ENCODE measurements at places on chromosomes 7 and 10.

- peak; percentile 59 for DNase-seq
These were observed 11.8 kb downstream of the EPHA1 start for GRCh38 chr7:143396625-143397556.

DNA sequence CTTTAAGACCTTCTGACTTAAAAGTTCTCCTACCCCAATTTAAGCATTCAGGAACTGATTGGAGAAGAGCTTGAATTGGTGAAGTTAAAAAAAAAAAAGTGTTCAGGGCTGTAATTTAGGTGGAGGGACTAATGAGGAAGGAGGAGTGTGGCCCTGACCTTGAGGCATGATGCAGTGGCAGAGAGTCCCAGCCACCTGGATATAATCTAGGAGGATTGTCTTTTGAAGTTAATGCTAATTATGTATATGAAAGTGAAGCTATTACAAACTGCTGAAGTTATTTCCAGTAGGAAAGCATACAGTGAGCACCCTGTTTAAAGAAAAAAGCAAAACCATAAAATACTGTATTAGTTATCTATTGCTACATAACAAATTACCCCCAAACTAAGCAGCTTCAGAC lies 31.5 kb downstream of the ADD3 start:
- DNase-seq: no peak

DNA sequence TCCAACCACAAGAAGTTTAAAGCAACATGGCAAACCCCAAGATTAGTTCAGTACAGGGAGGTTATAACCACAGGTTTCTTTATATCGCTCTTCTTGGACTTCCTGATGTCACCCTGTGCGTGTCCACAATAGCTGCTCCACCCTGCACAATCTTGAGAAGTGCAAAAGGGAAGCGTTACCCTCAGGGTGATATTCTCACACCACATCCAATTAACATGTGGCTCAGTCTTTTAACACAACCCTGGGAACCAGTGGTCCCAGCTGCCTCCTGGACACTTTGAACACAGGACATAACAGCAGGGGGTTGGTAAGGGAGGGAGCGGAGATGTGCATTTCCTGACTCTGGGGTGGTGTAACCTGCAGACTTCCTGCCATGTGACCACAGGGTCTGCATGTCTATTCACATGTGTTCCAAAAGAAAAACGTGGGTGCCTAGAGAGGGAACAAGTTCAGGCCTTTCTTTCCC lies 64.6 kb downstream of the GSAP start:
- DNase-seq: no peak

DNA sequence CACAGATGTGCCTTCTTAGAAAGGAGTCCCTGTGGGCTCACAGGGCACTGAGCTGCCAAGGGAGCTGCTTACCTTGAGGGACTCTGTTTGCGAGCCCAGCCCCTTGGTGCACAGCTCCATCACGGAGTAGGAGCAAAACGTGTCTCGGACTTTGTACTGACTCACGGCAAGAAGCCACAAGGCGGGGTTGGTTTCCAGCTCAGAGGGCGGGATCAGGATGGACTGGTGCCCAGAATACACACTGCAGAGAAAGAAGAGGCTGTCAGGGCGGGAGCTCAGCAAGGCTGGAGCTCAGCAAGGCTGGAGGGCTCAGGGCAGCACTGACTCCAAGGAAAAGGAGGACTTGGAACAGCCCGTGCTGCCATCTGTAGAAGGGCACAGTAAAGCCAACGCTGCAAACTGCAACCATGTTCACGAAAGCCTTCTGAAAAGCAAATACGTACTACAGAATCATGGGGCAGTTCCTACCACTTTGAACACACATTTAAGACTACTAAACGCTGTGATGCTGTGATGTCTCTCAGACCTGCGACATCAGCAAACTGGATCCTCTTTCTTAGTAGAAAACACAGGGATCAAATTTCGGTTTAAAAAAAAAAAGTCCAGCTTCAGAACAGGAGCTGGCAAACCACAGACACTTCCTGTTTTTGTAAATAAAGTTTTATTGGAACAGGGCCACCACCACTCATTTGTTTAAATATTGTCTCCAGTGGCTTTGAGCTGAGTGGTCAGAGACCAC lies 194.3 kb downstream of the ZMYND11 start:
- peak; percentile 96 for DNase-seq

GRCh38 chr7:85483177-85483576 lies 296.3 kb upstream of the SEMA3D start:
- peak; percentile 85 for DNase-seq

- no peak for DNase-seq
These were observed 109.3 kb downstream of the SORBS1 start for GRCh38 chr10:95451568-95452524.

DNA sequence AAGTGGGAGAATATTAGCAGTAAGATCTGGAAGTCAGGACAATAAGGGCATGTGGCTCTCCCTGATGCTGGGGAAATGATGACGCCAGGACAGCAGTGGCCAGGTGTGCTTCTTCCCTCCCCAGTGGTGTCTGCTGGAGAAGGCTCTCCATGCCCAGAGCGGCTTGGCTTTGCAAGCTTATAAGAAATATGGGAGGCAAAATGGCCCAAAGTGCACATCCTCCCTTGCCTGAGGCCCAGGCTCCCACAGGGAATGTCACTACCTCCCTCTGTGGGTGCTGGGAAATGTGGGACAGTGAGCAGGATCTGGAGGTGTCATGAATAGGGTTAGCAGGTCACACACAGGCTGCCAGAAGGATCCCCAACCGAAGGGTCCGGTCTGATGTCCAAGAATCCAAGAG lies 17.1 kb upstream of the ZNF488 start:
- no peak for DNase-seq

DNA sequence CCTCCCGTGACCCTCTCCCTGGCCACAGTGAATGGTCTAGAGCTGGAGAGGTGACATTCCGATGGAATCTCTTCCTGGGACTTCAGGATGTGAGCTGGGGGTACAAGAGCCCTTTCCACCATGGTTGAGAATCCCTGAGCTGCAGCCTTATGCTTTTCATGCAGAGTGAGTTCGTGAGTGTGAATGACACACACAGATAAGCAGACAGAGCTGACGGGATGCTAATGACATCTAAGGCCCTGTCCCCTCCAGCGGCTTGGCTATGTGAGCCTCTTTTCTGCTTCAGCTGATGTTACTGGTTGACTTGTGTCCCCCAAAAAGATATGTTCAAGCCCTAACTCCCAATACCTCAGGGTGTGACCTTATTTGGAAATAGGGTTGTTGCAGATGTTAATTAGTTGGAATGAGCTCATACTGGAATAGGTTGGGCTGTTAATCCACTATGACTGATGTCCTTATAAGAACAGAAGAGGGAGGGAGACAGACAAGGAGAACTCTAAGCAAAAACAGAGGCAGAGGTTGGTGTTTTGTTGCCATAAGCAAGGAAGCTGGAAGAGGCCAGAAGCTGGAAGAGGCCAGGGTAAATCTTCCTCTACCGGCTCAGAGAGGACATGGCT lies 111.1 kb upstream of the AFAP1L2 start:
- DNase-seq: no peak

DNA sequence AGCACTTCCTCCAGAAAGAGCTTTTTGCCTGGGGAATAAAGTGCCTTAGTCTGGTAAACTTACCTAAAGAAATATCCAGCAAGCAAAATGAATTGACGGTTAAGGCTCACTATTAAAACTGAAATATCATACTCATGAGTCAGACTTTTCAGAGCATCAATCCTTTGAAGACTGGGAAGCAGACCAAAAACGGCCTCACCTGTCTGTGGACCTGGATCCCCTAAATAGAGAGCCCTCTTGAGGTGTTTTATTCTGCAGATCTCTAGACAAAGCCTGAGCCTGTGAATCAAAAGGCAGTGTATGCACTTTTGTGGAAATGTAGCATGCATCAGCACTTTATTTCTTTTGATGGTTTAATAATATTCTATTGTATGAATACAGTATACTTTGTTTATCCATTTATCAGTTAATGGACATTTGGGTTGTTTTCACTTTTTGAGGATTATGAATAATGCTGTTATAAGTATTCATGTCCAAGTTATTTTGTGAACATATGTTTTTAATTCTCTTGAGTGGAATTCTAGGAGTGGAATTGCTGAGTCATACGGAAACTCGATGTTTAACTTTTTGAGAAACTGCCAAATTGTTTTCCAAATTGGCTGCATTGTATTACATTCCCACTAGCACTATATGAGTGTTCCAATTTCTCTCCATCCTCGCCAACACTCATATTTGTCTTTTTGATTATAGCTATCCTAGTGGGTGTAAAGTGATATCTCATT lies 449.0 kb upstream of the IGFBP3 start:
- peak; percentile 93 for DNase-seq

DNA sequence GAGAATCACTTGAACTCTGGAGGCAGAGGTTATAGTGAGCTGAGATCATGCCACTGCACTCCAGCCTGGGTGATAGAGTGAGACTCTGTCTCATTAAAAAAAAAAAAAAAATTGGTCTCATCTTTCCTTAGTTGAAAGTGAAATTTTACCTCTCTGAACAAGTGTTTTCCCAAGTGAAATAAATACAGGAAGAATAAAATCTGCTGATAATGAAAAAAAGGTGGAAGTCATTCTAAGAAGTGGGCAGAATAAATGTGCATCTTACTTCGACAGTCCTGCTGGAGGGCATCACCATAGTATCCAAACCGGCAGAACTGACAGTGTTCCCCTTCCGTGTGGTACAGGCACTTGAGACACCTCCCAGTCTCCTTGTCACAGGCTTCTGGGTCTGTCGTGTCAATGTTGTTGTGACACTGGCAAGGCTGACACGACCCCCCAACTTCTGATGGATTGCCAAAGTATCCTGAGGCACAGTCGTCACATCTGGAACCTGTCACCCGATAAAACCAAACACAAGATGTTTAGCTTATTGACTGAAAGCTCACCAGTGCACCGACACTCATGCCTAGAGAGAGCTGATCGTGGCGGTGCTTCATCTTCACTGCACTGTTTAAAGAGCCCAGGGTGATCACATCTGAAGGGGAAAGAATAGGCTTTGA lies 49.6 kb downstream of the LAMB1 start:
- DNase-seq: no peak

DNA sequence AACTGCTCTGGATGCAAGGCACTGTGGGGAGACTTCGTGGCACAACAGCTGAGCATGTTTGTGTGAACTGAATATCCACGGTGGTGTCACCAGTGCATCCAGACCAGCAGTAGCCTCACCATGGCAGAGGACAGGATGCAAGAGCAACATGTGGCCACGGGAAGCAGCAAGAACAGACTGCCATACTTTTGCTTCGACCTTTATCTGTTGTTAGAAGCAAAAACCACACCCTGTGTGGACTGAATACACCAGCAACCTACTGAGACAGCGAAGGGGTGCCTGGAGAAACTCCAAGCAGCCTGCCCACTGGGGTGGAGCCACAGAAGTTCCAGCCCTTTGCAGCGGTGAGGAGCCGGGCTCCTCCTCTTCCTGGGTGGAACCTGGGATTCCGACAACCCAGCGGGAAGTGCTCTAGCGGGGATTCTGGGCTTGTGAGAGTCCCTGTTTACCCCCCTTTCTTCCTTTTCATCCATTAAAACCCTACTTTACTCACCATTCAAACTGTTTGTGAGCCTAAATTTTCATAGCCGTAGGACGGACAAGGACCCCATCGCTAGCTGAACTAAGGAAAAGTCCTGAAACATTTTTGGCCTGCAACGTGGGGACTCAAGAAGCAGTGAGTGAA lies 584.9 kb downstream of the GRM8 start:
- no peak for DNase-seq

DNA sequence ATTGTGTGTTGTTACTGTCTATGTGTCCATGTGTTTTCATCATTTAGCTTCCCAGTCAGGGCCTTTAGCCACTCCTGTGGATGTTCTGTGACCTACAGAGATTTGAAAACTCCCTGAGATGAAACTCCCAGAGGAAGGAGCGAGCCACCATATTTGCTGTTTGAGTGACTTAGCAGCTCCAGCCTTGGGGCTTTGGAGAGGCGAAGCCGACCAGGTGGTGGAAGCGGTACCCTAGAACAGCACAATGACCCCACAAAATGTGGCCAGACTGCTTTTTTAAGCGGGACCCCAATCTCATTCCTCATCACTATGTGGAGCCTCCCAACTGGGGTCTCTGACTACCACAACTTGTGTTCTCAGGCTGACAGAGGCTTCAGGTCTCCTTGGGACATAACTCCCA lies 323.9 kb upstream of the KCND2 start:
- DNase-seq: no peak

DNA sequence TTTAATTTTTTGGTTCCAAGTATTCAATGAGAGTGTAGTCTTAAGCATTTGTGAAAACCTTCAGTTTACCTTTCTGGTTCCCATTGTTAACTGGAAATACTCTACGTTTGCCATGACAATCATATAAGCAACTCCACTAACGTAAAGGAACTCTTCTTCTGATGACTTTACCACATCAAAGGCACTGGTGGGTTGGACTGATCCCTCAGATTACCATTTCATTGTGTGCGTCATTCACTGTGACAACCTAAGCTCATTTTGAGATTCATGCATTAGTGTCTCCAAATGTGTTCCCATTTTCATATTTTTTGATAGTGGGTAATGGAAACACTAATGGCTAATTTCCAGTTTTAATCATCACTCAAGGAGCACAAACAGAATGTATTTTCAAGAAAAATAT lies 119.9 kb upstream of the COL1A2 start:
- no peak for DNase-seq

- no peak for DNase-seq
These were observed 312.8 kb upstream of the NFE2L3 start for GRCh38 chr7:25839084-25839769.

- no peak for DNase-seq
These were observed 93.0 kb upstream of the RSU1 start for GRCh38 chr10:16909961-16910792.

DNA sequence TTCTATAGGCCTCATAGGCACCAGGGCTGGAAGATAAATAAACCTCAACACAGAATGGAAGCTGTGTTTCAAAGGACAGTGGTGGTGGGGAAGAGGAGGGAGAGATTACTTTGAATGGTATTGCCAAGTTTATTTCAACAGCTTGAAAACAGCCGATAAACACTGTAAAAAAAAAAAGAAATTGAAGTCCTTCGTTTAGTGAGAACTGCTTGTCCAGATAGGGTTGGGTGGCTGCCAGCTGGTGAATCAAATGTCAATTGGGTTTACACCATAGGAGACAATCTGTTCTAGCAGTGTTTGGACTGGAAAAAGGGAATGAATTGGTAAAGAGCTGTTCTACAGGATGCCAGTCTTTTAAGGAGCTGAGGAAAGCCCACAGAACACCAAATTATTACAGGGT lies 254.8 kb downstream of the PHF14 start:
- peak; percentile 23 for DNase-seq

GRCh38 chr10:93267521-93267920 lies 193.8 kb downstream of the CYP26A1 start:
- no peak for DNase-seq

DNA sequence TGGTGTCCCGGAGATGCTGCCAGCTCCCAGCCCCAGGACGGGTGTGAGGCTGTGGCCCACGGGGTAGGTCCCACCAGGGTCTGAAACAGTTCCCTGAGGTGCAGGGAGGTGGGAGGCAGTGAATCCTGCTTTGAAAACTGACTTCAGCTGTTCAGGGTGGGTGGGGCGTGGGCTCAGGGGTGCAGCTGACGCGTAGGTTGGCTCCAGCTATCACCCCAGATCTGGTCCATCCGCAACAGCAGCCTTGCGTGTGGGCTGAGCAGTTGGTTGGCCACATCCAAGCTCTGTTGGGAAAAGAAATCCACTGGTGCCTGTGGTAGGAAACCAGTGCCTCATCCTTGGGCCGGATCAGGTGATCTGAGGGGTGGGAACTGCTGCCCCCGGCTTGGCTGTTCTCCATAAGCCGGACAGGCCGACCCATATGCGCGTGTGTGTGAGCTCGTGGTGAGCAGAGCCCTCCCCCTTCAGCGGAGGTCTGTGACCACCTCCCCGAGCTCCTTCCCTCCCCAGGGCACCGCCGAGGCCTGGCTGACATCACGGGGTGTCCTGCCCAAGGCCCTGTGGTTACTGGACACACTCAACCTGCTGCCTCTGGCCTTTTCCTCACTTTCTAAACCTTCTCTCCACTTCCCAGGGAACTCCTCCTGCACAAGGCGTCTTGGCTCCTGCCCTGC lies 15.4 kb upstream of the FAM20C start:
- DNase-seq: no peak
